ENCODE measurements at places on chromosomes 1 and 21.

GRCh38 chr1:235025422-235025984 is 103.1 kb downstream of the TOMM20 start:
- DNase-seq = no peak

- DNase-seq = peak; percentile 19
These were observed 35.5 kb downstream of the SLC66A1 start for GRCh38 chr1:19347533-19348172.

- no peak for DNase-seq
These were observed 92.1 kb downstream of the OMA1 start for GRCh38 chr1:58454385-58454784.

DNA sequence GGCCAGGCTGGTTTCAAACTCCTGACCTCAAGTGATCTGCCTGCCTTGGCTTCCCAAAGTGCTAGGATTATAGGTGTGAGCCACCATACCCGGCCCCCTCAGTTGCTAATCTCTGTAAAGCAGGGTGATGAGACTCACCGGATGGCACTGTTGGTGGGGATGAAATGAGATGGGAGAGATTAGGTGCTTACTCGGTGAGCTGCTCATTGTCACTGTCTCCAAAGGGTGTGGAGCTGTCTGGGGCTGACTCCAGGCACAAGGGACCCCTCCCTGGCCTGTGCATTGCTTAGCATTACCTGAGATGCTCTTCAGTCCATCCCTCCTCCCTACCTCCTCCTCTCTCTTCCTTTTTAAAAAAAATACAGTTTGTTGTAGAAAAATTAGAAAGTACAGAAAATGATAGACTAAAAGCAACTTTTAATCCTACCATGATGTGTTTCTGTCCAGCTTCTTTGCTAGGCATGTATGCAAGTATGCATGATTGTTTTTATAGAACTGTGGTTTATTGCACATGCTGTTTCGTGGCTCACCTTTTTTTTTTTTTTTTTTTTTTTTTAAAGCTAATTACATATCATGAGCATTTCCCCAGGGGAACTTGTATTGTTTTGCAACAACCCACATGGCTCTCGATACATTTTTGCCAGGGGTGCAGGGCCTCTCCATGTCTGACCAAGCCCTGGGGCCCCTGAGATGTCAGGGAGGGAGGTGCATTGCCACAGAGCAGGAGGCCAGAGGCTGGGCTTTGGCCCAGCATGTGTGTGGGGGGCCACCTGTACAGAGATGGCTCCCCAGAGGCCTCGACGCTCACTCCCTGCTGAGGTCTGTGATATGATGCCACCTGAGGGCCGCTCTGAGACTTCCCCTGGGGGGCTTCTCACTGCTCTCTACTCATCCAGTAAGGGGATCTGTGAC is 55.4 kb downstream of the ARHGEF10L start:
- no peak for DNase-seq

DNA sequence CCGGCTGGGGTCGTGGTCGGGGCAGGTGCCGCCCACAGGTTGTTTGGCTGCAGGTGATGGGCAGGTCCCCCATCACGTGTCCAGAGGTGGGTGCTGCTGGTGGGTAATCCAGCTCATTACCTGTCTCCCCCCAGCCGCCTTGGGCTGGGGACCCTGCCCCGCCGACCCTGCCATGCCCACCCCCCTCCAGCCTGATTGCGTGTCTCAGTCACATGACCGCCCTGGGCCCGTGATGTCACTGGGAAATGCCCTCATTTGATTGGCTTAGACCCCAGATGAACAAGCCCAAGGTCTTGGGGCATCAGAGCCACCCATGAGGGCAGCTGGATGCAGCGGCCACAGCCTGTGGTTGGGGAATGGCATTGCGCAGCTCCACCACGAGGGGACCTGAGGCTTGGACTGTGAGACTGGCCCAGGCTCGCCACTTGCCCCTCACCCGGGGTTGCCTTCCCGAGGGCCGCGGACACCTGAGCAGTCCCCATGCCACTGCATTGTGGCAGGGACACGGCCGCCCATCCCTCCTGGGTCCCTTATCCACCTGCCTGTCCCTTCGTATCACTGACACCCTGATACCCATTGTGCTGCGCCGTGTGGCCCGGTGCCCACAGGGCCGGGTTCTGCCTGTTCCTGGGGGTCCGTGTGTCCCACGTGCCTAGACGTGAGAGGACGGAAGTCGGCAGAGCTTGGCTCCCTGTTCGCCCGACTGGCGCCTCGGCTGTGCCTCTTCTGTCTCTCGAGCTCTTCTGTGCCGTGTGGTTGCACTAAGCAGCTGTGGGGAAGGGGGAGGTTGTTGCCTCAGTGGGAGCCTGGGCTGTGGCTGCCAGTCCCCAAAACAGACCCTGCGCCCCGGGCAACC is 68.0 kb downstream of the FAAP20 start:
- DNase-seq = no peak

- no peak for DNase-seq
These were observed 85.9 kb downstream of the TYW3 start for GRCh38 chr1:74818661-74819456.

DNA sequence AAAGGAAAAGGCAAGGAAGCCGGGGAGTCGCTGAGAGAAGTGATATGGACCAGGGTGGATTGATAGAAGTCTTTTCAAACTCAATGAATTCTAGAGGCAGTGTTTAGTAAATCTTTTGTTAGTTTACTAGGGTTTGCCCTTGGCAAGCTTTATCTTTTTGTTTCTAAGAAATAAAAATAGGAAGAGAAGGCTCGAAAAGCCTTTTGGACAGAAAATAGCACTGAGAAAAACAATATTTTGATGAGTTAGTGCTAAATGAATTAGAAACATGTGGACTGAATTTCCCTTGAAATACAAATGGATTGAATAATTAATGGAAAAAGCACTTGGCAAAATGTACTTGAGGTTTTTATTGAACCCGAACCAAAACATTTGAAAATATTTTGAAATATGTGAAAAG is 121.8 kb upstream of the SPAG17 start:
- no peak for DNase-seq

DNA sequence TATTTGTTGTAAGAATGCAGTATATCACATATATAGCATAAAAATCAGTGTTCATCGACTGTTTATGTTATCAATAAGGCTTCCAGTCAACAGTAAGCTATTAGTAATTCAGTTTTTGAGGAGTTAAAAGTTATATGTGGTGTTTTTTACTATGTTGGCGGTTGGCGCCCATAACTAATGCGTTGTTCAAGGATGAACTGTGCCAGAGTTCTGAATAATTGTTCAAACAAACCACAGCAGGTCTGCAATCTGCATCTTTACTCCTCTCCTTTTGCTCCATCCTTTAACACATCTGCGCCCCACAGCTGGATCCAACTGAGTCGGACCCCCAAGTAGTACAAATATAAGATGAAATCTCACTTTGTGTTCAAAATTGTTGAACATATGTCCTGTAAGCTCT is 836.1 kb downstream of the LTN1 start:
- DNase-seq = no peak

DNA sequence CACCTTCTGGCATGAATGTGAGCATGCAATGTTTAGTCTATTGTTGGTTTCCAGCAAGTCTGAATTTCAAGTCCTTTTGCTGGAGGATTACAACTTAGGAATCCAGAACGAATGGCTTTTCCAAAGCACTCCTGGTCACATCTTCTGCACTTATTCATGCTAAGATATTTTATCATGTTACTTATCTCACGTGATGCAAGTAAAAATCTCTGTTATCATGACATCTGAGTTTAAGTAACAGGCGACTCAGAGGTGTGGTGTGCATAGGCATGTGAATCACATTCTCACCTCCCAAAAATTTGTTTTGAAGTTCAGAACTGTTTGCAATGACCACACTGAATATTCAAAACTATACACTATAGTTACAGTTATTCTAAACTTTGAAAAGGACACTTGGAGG is 204.8 kb upstream of the FGGY start:
- no peak for DNase-seq

DNA sequence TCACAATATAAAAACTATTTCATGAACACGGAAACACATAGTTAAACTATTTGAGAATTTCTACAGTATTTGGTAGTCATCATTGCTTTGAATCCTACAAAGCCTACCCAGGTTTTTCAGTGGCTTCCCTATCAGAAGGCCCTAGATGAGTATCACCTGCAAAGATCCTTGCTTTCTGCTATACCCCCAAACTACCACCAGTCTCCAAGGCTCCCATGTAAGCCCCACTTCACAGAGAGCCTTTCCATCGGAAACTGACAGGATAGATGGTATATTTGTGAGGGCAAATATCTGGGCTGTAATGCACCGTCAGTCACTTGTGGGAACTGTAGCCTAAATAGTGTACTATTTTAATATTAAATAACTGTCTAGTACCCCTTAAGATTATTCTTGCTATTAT is 674.3 kb downstream of the BRINP3 start:
- DNase-seq = no peak

DNA sequence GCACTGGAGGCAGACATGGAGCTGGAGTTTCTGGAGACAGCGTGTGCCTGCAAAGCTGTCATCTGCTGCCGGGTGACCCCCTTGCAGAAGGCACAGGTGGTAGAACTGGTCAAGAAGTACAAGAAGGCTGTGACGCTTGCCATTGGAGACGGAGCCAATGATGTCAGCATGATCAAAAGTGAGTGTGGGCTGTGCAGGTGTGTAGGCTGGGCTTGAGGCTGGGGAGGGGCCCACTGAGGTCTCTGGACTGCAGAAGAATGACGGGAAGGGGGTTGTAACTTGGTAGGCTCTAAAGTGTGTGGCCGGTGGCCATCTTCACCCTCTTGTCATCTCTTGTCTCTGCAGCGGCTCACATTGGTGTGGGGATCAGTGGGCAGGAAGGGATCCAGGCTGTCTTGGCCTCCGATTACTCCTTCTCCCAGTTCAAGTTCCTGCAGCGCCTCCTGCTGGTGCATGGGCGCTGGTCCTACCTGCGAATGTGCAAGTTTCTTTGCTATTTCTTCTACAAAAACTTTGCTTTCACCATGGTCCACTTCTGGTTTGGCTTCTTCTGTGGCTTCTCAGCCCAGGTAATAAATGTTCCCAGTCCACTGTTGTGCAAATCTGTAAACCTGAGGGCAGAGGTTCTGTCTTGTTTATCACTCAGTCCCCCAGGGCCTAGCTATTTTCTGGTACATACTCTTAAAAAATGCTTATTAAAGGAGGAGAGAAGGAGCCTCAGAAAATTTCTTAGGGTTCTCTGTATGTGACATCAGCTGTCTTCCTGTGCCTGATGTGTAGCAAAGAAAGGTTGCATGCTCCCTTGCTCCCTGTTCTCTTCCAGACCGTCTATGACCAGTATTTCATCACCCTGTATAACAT is 19.9 kb downstream of the ATP8B2 start:
- peak; percentile 79 for DNase-seq

DNA sequence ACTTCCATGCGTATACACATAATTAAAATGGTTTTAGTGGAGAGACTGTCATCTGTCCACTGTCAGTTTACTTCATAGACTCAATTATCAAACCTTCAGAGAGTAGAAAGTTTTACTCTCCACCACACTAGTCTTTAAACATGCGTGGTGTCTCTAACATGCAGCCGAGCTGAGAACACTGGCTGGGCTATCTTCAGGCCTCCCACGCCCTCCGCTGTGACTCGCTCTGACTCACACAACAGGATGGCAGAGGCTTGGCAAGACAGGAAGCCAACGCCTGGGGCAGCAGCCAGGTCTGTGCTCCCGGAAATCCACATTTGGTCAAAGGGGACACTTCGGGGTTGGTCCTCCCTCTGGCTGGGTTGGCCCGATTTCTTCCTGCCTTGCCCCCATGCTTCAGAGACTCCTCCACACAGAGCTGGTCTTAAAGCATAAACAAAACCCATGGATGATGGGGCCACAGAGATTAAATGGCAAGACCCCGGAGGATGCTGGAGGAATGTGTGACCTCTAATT is 22.7 kb upstream of the IFNGR2 start:
- DNase-seq = no peak

DNA sequence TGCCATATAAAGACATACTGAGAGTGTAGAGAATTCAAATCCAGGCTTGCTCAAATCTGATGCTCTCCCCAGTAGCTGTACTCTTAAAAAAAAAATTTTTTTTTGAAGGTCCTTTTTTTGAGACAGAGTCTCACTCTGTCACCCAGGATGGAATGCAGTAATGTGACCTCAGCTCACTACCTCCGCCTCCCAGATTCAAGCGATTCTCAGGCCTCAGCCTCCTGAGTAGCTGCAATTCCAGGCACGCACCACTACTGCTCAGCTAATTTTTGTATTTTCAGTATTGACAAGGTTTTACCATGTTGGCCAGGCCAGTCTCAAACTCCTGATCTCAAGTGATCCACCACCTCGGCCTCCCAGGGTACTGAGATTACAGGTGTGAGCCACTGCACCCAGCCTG is 28.7 kb downstream of the STYXL2 start:
- no peak for DNase-seq

DNA sequence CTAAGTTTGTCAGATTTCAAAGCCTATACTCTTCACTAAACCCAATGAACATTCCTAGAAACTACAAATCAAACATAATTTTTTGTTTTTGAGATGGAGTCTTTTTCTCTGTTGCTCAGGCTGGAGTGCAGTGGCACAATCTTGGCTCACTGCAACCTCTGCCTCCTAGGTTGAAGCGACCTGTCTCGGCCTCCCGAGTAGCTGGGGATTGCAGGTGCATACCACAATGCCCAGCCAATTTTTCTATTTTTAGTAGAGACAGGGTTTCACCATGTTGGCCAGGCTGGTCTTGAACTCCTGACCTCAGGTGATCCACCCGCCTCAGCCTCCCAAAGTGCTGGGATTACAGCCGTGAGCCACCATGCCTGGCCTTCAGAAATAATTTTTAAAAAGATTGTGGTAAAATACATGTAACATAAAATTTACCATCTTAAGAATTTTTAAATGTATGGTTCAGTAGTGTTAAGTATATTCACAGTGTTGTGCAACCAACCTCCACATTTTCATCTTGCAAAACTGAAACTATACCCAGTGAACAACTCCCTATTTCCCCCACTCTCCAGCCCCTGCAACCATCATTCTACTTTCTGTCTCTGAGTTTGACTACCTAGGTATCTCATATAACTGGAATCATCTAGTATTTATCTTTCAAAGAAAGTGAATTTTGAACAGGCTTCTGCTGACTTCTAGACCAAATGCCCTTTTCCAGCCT is 2.7 kb upstream of the CFAP141 start:
- no peak for DNase-seq

GRCh38 chr1:20868263-20868662 is 81.2 kb upstream of the HP1BP3 start:
- no peak for DNase-seq

DNA sequence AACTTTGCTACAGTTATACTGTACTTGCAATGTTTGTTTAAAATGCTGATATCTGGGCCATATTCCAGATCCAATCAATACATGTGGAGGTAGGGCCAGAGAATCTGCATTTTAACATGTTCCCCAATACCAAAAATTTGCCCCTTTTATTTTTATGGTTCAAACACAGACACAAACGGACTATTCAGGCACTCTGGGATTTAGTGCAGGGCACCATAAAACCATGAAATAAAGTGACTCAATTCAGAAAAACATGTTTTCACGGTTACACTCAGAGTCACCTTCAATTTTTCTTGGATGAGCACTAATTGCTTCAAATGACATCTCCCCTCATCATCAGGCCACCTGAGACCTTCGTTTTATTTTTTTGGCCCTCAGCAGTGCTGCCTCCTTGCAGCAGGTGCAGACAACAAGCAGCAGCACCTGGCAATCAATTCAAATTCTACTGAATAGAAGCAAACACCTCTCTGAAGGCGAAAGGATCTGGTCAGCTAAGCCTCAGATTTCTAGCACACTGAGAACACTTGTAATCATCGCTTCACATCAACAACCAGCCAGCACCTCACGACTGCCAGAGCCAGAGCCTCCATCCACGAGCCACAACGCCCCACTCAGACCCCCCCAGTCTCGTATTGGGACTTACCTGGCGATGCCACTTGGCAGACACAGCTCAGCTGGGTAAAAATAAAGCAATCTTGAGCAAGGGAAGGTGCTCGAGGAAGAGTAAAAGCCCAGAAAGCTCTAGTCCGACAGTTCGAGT is 1.1 kb downstream of the ERO1B start:
- no peak for DNase-seq

GRCh38 chr1:107152395-107152794 is 11.6 kb downstream of the NTNG1 start:
- no peak for DNase-seq
